ENCODE measurements at places on chromosomes 1 and 21. TPM values are rescaled to one million over a fixed set of nuclear protein-coding genes. Genes with fewer than 3 reads are reported as not detected.

The OR2AK2 gene
- not detected for polyA plus RNA-seq

The WNT3A gene
- polyA plus RNA-seq: 0.47 TPM

DNA sequence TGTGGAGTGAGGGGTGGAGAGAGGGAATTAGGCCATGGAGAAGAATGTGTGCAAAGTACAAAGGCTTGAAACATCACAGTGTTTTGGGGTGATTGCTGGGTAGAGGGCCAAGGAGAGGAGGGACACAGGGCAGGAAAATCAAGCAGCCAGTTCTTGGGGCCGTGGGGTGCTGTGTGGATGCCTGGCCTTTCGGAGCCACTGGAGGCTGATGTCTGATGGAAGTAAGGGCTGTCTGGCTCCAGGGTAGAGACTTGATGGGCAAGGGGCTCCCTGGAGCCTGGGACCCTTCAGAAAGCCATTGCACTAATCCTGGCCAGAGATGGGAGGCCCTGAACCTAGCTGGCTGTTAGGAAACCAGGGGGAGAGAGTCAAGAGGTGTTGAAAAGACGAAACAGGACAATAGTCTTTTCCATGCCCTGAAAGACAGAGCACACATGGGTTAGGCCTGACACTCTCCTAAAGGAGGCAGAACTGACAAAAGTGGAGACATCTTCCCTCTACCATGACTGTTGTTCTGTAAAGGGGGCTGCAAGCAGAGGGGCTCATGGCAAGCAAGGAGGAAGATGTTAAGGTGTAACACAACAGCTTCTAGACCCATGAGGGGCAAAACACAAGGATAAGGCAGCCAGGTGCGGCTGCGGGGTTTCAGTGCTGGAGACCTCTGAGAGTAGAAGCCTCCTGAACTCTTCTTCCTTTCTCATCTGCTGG, 21.0 kb downstream of the ATF3 start:
- no peak for DNase-seq

GRCh38 chr1:48930011-48930410, 153.3 kb upstream of the BEND5 start:
- no peak for DNase-seq

The ITGB2 gene
- 13.0 TPM for polyA plus RNA-seq

DNA sequence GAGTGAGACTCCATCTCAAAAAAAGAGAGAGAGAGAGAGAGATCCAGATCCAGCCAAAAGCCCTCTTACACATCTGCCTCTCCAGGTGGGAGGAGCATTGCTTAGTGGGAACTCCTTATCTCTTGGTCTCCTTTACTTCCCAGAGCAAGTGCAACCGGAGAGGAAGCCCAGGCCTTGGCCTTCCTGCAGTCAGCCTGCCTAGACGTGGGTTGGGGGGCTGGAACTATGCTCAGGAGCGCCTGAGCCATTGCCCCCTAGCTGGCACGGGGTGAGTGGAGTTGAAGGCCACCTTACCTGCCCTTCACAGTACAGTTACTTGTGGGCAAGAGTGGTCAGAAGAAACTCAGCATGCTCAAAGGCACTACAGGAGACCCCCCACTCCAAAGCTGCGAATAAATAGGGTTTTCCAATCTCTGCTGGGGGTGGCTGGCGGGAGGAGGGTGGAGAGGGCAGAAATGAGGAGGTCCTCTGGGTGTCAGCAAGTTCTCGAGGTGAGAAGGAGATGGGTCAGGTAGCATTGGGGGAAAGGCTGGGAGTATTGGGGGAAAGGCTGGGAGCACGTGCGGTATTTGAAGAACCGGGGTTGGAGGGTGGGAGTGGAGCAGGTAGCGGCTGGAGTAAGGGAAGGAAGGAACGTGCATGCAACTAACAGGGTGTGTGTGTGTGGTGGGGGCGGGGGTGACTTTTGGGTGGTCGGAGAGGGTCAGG, 4.7 kb upstream of the DMBX1 start:
- DNase-seq: no peak

All from renal cortex interstitium (tissue), 15 donors.